A549 treated with CORT108297 at 1 μM for 4 hours (cell line): ENCODE measurements at places on chromosomes 11 and 22. TPM values are rescaled to one million over a fixed set of nuclear protein-coding genes. Genes with fewer than 3 reads are reported as not detected.

Gene OOSP4A
- total RNA-seq: not detected in 5 replicates

Gene DLG2
- total RNA-seq: 0.16 to 0.50 TPM (median 0.21 TPM) in 5 replicates

Gene OR5D16
- not detected in 5 replicates for total RNA-seq

Gene ADM2
- total RNA-seq: 0.38 to 0.83 TPM (median 0.64 TPM) in 5 replicates

Gene TRIM51G
- not detected in 5 replicates for total RNA-seq

Gene CAPN1
- total RNA-seq: 97.2 to 123 TPM (median 115 TPM) in 5 replicates

Gene POTEH
- total RNA-seq: not detected in 5 replicates

Gene OR5B12
- total RNA-seq: not detected in 5 replicates

Gene CABP4
- total RNA-seq: 0.03 TPM in 1 of 5 replicates, not detected in the others

Gene PLA2G3
- total RNA-seq: not detected in 5 replicates

Gene EIF3M
- total RNA-seq: 398 to 510 TPM (median 400 TPM) in 5 replicates

Gene IFTAP
- total RNA-seq: 15.3 to 21.6 TPM (median 17.2 TPM) in 5 replicates

Gene DGAT2
- 1.5 to 3.1 TPM (median 2.0 TPM) in 5 replicates for total RNA-seq

Gene KCTD14
- total RNA-seq: 1.8 to 2.0 TPM (median 2.0 TPM) in 5 replicates

Gene DRICH1
- total RNA-seq: 0.08 to 0.43 TPM (median 0.12 TPM) in 4 of 5 replicates, not detected in the other

Gene C11orf21
- total RNA-seq: not detected in 5 replicates

Gene TPBGL
- 0.08 to 0.30 TPM (median 0.23 TPM) in 5 replicates for total RNA-seq

Gene NEU3
- total RNA-seq: 3.6 to 4.4 TPM (median 4.0 TPM) in 5 replicates

Gene BIK
- total RNA-seq: 1.1 to 1.7 TPM (median 1.2 TPM) in 5 replicates

Gene SAA4
- not detected in 5 replicates for total RNA-seq

Gene KRTAP5-2
- not detected in 5 replicates for total RNA-seq

Gene LRRC74B
- not detected in 5 replicates for total RNA-seq

Gene DMC1
- total RNA-seq: 2.6 to 5.5 TPM (median 5.0 TPM) in 5 replicates

Gene C11orf52
- total RNA-seq: 0.11 TPM in 1 of 5 replicates, not detected in the others

Gene NEFH
- total RNA-seq: 0.03 to 0.10 TPM (median 0.08 TPM) in 5 replicates

Gene CD3E
- not detected in 5 replicates for total RNA-seq

Gene DEFB131B
- not detected in 5 replicates for total RNA-seq

Gene C11orf87
- 0.01 to 0.02 TPM (median 0.02 TPM) in 4 of 5 replicates, not detected in the other for total RNA-seq

Gene PRDM10
- total RNA-seq: 1.5 to 1.9 TPM (median 1.8 TPM) in 5 replicates

Gene SMCO4
- total RNA-seq: 14.0 to 20.2 TPM (median 18.5 TPM) in 5 replicates

Gene PDGFB
- total RNA-seq: 3.0 to 4.5 TPM (median 4.2 TPM) in 5 replicates

Gene TEX54
- total RNA-seq: not detected in 5 replicates

Gene OR52N4
- total RNA-seq: not detected in 5 replicates

Gene CLDN5
- total RNA-seq: not detected in 5 replicates

Gene CLCF1
- 39.1 to 53.1 TPM (median 45.3 TPM) in 5 replicates for total RNA-seq

Gene CCT8L2
- not detected in 5 replicates for total RNA-seq

Gene DRD2
- total RNA-seq: 0.05 to 0.31 TPM (median 0.10 TPM) in 4 of 5 replicates, not detected in the other

Gene LDHAL6A
- total RNA-seq: not detected in 5 replicates

Gene MOGAT2
- total RNA-seq: not detected in 5 replicates

Gene NOX4
- not detected in 5 replicates for total RNA-seq

Gene HOATZ
- not detected in 5 replicates for total RNA-seq

Gene GTPBP1
- 7.0 to 10.8 TPM (median 10.7 TPM) in 5 replicates for total RNA-seq

Gene LAMTOR1
- total RNA-seq: 113 to 163 TPM (median 144 TPM) in 5 replicates

Gene CASP5
- total RNA-seq: not detected in 5 replicates

Gene SH3BP1
- total RNA-seq: 1.3 to 2.6 TPM (median 2.2 TPM) in 5 replicates

Gene FXYD2
- 14.8 to 23.6 TPM (median 18.3 TPM) in 5 replicates for total RNA-seq

Gene ADAMTS15
- total RNA-seq: 7.4 to 11.8 TPM (median 9.6 TPM) in 5 replicates

Gene OR4D11
- not detected in 5 replicates for total RNA-seq

Gene NPTXR
- 10.5 to 15.3 TPM (median 11.9 TPM) in 5 replicates for total RNA-seq

Gene CABP7
- total RNA-seq: 0.09 to 0.21 TPM (median 0.16 TPM) in 5 replicates

Gene DBX1
- not detected in 5 replicates for total RNA-seq

Gene IGLL1
- not detected in 5 replicates for total RNA-seq

Gene FAM180B
- not detected in 5 replicates for total RNA-seq

Gene PCNX3
- total RNA-seq: 25.5 to 41.3 TPM (median 38.9 TPM) in 5 replicates

Gene INSC
- not detected in 5 replicates for total RNA-seq

Gene OR8D4
- total RNA-seq: not detected in 5 replicates

Gene MS4A8
- not detected in 5 replicates for total RNA-seq

Gene SESN3
- total RNA-seq: 0.08 to 0.14 TPM (median 0.11 TPM) in 5 replicates
